ENCODE measurements at places on chromosomes 11 and 22.

DNA sequence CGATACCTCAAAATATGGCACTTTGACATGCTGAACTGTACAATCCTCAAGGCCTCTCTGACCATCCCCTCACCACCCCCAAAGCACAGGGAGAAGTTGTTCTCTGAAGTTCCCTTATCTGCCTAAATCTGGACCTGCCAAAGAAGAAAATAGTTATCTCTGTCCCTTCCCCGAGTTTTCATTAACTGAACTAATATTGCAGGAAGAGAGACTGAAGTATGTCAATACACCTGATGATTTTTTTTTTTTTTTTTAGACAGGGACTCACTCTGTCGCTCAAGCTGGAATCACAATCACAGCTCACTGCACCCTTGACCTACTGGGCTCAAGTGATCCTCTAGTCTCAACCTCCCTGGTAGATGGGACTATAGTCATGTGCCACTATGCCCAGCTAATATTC is 75.0 kb downstream of the SIK3 start:
- no peak for DNase-seq

DNA sequence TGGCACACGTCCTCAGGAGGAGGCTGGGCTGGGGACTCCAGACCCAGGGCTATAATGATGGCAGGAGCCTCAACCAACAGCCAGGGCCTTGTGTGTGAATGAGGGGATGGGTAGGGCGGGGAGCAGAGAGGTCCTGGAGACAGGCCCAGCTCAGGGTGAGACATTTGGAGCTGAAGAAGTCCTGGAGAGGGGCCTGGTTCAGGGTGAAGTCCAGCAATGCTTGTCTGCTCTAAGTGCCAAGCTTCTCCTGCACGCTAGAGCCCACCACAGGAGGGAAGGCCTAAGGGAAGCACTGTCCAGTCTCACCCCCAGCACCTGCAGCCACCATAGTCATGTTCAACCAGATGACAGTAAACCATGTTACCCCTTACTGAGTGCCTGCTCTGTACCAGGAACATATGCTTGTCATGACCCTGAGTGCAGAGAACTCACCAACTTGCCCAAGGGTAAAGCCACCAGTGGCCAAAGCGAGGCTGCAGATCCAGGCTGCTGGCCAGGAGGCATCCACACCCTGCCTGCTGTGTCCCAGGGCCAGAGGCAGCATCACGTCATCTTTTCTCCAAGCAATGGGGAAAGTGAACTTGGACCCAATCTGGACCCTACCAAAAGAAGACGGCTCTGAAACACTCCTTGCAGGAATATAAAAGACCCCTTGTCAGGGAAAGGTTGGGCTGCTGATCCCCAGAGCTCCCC is 24.0 kb downstream of the LMO1 start:
- no peak for DNase-seq

DNA sequence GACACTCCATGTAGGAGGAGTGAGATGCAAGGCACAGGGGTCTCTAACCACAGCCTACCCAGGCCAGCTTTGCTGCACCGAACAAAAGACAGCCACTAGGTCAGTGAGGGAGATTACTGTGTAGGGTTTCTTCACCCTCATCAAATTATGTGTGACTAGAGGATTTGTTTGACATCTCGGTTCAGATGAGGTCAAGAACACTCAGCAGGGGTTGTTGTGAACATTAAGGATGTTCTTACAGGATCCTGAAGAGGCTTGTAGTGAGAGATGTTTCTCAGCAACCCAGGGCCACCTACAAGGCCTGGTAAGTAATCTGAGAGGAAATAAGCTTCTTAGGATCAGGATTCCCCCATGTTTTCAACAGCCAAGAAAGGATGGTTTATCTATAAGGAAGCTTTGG is 202.1 kb downstream of the NXPE2 start:
- DNase-seq, result peak; percentile 67

DNA sequence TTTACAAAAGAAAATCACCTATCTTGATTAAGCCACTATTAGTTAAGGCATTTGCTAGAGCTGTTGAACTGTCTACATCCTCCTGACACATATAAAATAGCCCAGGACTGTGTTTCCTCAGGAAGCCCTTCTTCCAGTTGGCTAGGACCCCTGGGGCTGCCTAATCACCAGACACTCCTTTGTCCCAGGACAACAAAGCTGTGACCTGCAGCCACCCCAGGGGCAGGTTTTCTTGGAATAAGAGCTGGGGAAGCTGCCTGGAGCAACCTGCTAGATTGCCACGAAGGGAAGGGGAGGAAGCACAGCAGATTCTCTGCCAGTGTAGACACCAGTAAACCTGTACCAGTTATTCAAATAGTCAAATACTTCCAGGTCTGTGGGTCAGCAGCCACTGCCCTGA is 17.6 kb downstream of the CHST1 start:
- no peak for DNase-seq

GRCh38 chr11:128963744-128964325 is 21.2 kb upstream of the TP53AIP1 start:
- DNase-seq, result no peak

DNA sequence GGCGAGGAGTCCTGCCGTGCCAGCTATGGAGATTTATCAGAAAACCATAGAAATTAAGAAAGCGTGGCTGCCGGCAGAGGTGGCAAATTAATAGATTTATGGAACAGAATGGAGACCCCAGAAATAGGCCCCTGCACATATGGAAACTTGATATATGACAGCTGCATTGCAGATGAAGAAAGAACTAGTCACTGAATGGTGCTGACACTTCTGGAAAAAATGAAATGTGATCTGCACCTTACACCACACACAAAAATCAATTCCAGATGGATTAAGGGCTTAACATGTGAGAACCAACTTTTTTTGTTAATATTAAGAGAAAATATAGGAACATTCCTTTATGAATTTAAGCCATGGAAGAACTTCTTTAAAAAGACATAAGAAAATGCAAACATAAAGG is 40.3 kb upstream of the TSKU start:
- no peak for DNase-seq

GRCh38 chr11:79371152-79371551 is 69.7 kb downstream of the TENM4 start:
- no peak for DNase-seq

- no peak for DNase-seq
Observed at GRCh38 chr11:104051778-104052177, 15.3 kb downstream of the DDI1 start.
